ENCODE measurements at places on chromosomes 12 and 14. TPM values are rescaled to one million over a fixed set of nuclear protein-coding genes. Genes with fewer than 3 reads are reported as not detected.

CHPT1 gene
- total RNA-seq = 63.7 TPM

RD3L gene
- not detected for total RNA-seq

CLEC2A gene
- total RNA-seq = not detected

P2RX2 gene
- not detected for total RNA-seq

ERBB3 gene
- 2.4 TPM for total RNA-seq

KLRC1 gene
- total RNA-seq = not detected

ASB2 gene
- 0.24 TPM for total RNA-seq

PPP4R4 gene
- total RNA-seq = 0.48 TPM

GNG2 gene
- total RNA-seq = 3.0 TPM

NINJ2 gene
- total RNA-seq = 0.61 TPM

CLEC14A gene
- total RNA-seq = not detected

POTEG gene
- total RNA-seq = not detected

PGF gene
- 5.0 TPM for total RNA-seq

KRT86 gene
- 46.1 TPM for total RNA-seq

C1QL4 gene
- total RNA-seq = 8.0 TPM

MDGA2 gene
- not detected for total RNA-seq

RTN1 gene
- total RNA-seq = not detected

DEPDC4 gene
- total RNA-seq = 1.2 TPM

MMP19 gene
- total RNA-seq = 0.38 TPM

SELPLG gene
- 0.79 TPM for total RNA-seq

NID2 gene
- 41.7 TPM for total RNA-seq

CCDC197 gene
- total RNA-seq = not detected

All from A549 treated with AZD2906 at 1 μM for 4 hours (cell line).